ENCODE measurements at places on chromosomes 5 and 9.

DNA sequence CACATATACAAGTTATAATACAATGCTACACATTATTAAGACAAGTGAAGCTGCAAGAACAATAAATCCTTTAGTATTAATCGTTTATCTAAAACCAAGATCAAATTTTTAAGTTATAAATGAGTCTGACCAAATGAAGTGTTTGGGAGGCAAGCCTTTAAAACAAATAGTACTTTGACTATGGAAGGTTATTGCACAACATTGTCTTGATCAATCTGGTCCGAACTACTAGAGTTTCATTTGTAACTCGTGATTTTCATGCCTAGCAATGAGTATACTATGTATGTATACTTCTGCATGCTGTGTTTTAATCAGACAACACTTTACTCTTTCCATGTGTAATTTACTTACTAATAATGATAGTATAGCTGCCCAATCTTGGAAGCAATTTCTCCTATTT, 87.2 kb upstream of the GOLGA1 start:
- DNase-seq = no peak

DNA sequence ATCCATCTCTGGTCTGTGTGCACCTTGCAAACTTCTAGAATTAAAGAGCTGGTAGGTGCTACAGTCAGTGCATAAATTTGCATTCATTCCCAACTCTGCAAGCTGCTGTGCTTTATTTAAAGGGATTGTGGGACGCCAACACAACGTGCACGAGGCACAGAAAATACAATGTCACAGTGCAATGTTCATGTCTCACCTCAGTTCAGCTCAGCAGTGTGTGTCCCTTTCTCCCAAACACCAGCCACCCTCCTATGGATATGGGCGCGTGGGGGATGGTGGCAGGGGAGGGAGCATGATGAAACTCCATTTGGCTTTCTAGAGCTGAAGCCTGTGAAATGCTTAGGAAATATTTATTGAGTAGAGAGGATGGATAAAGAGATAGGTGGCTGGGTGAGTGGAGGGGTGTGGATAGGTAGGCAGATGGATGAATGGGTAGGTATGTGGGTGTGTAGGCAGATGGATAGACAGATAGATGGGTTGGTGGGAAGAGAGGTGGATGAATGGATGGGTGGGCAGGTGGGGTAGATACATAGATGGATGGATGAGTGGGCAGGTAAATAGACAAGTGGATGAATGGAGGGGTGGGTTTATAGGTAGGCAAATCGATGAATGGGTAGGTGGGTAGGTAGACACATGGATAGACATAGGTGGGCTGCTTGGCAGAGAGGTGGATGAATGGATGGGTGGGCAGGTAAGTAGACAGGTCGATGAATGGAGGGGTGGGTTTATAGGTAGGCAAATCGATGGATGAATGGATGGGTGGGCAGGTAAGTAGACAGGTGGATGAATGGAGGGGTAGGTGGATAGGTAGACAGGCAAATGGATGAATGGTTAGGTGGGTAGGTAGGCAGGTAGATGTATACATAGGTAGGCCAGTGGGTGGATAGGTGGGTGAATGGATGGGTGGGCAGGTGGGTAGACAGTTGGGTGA, 92.7 kb upstream of the FCN2 start:
- DNase-seq = no peak

DNA sequence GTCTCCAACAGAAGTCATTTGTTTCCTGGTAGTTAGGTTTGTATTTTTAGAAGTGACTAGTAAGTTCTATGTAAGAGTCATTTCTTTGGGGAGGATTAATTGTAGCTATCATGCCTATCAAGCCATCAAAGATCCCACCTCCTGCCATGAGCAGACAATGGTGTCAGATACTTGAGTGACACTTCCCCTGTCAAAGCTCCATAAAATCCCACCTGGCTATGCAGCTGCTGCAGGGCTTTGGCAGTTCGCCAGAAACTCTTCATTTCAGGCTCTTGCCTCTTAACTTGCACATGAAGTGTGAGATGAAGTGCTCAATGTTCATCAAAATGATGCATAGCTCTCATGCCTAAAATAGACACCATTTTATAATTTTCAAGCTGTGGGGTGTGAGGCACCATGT, 312.1 kb downstream of the CDH12 start:
- no peak for DNase-seq

- no peak for DNase-seq
Observed at GRCh38 chr5:175836737-175837136, 34.6 kb upstream of the CPLX2 start.

- DNase-seq = no peak
Observed at GRCh38 chr5:100777680-100778300, 125.3 kb downstream of the ST8SIA4 start.

DNA sequence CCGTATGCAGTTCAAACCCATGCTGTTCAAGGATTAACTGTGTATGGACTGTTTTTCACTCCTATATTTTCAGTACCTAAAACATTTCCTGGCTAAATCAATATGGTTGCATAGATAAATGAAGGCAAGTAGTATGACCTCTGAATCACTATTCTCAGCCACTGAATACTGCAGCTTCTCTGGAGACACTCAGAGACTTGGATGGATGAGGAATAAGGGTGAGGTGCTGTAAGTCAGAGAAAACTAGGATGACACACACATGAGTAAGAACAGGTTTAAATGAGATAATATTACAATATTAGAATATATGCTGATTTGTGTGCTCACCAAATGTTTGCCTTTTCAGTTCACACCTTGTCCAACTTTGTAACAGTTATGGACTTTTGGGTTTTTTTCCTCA, 26.0 kb upstream of the ANXA1 start:
- no peak for DNase-seq

DNA sequence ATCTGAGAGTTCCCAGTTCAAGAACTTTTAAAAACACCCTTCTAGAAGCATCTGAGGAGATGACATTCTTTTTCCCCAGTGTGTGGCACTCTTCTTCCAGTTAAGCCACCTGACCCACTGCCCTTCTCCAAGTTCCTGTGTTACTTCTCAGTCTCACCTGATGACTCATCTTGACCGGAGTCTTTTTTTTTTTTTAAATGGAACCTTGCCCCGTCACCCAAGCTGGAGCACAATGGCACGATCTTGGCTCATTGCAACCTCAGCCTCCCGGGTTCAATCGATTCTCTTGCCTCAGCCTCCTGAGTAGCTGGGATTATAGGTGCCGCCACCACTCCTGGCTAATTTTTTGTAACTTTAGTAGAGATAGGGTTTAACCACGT, 224.1 kb upstream of the DAB2 start:
- no peak for DNase-seq

DNA sequence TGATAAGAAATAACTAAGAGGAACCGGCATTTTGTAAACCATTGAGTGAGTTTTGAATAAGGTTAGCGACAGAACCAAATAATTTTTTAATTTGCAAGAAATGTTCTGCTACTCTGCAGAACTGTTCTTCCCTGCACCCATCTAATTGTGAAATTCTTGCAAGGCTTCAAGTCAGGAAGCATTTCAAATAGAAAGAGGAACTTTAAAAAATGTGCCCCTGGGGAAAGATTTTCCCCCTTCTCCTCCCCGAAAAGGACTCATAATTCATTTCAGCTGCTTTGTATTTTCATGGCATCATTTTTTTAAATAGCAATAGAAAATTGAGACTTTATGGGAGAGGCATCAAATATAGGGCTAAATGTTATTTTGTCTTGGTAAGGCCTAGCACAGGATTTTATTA, 180.9 kb upstream of the ANKRD55 start:
- no peak for DNase-seq

DNA sequence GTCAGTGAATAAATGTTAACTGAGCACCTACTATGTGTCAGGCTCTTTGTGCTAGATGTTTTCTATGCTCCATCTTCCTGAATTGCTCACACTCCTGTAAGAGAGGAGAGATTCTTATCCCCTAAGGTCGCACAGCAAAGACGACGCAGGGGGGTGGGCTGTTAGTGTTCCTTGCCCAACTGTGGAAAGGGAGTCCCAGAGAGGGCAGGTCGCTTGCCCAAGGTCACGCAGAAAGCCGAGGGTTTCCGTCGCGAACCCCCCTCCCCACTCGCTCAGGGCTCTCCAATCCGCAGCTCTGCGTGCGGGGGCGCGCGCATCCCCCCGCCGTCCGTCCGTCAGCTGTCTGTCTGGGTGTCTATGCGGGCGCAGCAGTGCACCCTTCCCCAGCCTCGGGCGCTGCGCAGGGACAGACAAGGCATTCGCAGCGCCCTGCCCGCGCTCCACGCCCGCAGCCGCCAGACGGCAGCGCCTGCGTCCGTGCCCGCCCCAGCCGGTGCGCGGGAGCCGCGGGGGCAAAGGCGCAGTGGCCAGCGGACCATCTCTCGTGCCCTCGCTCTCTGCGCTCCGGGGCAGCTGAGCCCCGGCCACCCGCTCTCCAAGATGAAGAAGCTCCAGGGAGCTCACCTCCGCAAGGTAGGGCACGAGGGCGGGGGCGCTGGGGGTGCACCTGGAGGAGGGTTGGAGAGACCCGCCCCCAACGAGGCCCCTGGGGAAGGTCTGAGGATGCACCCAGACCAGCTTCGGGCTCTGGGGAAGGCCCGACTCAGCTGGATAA, at the start of gene SLC6A7:
Gene SLC6A7 (plus strand): TSS at position 335 of the 775 bp plus-strand sequence. CDS start 266 bp downstream, at position 601.
- DNase-seq = no peak

DNA sequence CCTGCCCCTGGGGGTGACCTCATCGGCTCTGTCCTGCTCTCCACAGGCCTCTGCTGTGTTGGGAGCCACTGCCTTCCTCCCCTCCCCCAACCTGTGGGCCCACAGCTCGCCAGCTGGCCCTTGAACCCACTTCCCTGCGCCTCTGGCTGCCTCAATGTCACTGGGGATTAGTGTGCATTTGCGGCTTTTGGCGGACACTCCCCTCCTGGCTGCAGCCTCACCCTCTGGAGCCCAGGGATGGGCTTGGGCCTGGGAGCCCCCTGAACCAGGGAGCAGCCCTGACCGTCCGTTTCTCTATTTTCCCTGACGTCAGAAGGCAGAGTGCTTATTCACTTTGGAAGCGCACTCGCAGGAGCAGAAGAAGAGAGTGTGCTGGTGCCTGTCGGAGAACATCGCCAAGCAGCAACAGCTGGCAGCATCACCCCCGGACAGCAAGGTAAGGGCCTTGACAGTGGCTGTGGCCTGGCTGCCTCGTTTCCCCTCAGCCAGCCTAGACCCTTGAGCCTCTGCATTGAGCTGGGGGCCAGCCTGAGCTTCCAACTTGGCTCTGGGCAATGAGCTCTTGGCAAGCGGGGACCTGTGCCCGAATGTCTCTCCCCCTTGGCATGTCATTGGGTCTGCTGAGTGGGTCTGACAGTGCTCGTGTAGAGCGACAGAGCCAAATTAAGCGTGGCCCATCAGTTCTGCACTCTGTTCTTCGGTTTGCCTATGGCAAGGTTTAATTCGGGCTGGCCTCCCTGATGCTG, 73.1 kb downstream of the RGS3 start:
- no peak for DNase-seq

DNA sequence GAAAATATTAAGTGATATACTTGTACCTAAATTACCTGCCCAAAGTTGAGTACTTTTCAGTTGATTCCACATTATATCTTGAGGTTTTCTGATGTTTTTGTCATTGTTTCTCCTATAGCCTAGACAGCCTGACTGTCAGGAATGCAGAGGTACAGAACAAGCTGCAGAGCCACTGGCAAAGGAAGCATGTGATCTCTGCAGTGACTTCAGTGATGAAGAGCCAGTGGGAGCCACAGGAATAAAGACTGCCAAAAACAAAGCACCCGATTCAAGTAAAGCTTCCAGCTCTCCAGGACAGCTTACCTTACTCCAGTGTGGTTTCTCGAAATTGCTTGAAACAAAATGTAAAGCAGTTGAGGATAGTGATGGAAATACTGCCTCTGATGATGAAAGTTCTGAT, 96.3 kb downstream of the ERCC6L2 start:
- DNase-seq = no peak

DNA sequence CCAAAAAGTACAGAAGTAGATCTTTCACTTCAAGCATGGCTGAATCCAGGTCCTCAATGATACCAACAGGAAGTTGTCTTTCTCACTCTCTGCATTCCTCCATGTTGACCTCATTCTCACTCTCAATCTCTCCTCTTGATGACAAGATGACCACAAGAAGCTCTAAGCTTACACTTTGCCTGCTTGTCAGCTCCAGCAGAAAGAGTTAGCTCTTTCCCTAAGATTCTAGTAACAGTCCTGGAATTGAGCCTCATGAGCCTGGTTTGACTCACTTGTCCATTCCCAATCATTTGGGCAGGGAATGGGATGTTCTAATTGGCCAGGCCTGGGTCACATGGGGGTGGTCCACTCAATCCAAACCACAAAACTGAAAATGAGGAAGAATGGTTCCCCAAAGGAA, 3.3 kb upstream of the CLTA start:
- DNase-seq = no peak

- DNase-seq = no peak
Observed at GRCh38 chr9:106862821-106863720, at the start of gene ZNF462. Gene ZNF462, plus strand, starts transcription at chr9:106863166. Its CDS starts 60,218 bp downstream, at chr9:106923384.

GRCh38 chr5:173660481-173661280, 44.2 kb upstream of the BOD1 start:
- DNase-seq = no peak

DNA sequence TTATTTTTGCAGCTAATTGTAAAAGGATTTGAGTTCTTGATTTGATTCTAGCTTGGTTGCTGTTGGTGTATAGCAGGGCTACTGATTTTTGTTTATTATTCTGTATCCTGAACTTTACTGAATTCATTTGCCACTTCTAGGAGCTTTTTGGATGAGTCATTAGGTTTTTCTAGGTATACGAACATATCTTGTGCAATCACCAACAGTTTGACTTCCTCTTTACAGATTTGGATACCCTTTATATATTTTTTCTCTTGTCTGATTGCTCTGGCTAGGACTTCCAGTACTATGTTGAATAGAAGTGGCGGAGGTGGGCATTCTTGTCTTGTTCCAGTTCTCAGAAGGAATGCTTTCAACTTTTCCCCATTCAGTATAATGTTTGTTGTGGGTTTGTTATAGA, 210.8 kb downstream of the FGF10 start:
- no peak for DNase-seq

GRCh38 chr5:36367524-36367923, 65.8 kb upstream of the RANBP3L start:
- no peak for DNase-seq

DNA sequence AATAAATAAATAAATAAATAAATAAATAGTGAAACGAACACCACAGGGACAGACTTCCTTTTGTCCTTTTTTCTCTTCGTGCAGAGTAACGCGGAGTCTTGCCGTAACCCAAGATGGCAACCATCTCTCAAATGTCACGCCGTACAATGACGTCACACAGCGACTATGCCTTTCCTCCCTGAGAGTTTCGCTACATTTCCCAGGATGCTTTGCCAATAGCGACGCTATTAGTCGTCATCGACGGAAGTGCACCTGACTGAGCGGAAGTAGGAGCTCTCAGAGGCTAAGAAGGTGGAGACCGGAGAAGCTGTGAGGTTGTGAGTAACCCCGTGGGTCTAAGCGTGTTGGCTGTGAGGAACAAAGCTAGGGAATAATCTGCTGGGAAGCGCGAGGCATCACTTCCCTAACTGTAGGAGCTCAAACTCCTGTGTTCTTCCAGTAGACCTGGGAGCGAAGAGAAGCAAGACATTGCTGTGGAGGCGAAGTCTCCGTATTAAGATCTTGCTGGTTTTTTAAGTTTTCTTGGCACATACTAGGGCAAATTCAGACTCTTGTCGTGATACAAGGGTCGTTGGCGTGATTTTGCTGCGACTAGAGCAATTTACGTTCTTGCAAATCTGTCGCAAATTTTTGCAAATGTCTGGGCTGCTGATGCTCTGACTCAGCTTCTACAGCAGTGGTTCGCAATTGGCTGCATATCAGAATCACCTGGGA, at the start of gene TTC1:
Gene TTC1 (plus strand): TSS at position 263 of the 714 bp plus-strand sequence. CDS start 1,390 bp downstream, outside the sequence.
- DNase-seq = peak; percentile 98

Data from Panc1 (cell line).